ENCODE measurements at places on chromosomes 4 and X. TPM values are rescaled to one million over a fixed set of nuclear protein-coding genes. Genes with fewer than 3 reads are reported as not detected.

PRR32 gene
- total RNA-seq = 4.8 TPM

RHOXF2 gene
- not detected for total RNA-seq

VCX3B gene
- total RNA-seq = not detected

SLITRK2 gene
- total RNA-seq = 0.41 TPM

SSX1 gene
- not detected for total RNA-seq

RNF175 gene
- total RNA-seq = 5.3 TPM

FRAS1 gene
- 12.9 TPM for total RNA-seq

ZCCHC4 gene
- 7.4 TPM for total RNA-seq

RHOH gene
- total RNA-seq = 1.2 TPM

FAM47A gene
- total RNA-seq = not detected

MAOA gene
- total RNA-seq = 174 TPM

GPC4 gene
- 5.8 TPM for total RNA-seq

ADAM29 gene
- total RNA-seq = not detected

COX18 gene
- total RNA-seq = 22.6 TPM

VEGFD gene
- 1.6 TPM for total RNA-seq

RAB9A gene
- 25.6 TPM for total RNA-seq

NOA1 gene
- 17.2 TPM for total RNA-seq

WAS gene
- total RNA-seq = 4.5 TPM

XAGE2 gene
- not detected for total RNA-seq

BEND2 gene
- total RNA-seq = not detected

TKTL1 gene
- 4.0 TPM for total RNA-seq

RCHY1 gene
- total RNA-seq = 36.3 TPM

TRIM75 gene
- not detected for total RNA-seq

ALAS2 gene
- total RNA-seq = 8.3 TPM
